Cardiac muscle cell (in vitro differentiated cells and primary cell): ENCODE measurements at places on chromosomes 7 and 10. TPM values are rescaled to one million over a fixed set of nuclear protein-coding genes. Genes with fewer than 3 reads are reported as not detected.

GRCh38 chr7:147829016-147829415 lies 761.5 kb upstream of the C7orf33 start:
- no peak for DNase-seq
- H3K27me3 ChIP-seq = no peaks in the 10 kb centered on the region
- H3K27ac ChIP-seq = no peak overlapping the region
- H3K36me3 ChIP-seq = no peaks in the 10 kb centered on the region

DNA sequence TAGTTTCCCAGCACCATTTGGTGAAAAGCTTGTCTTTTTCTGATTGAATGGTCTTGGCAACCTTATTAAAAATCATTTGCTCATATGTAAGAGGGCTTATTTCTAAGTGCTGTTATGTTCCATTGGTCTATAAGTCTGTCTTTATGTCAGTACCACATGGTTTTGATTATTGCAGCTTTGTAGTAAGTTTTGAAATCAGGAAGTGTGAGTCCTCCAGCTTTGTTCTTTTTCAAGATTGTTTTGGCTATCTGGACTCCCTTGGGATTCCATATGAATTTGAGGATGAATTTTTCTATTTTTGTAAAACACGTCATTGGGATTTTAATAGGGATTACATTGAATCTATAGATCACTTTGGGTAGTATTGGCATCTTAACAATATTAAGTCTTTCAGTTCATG lies 5.4 kb downstream of the KIF11 start:
- no peak for DNase-seq
- no peak overlapping the region for H3K27ac ChIP-seq
- H3K4me1 ChIP-seq = peaks cover 9% of the 10 kb centered on the region
- no peaks in the 10 kb centered on the region for H3K27me3 ChIP-seq
- H3K36me3 ChIP-seq = no peaks in the 10 kb centered on the region
- no peak overlapping the region for H3K4me3 ChIP-seq

DNA sequence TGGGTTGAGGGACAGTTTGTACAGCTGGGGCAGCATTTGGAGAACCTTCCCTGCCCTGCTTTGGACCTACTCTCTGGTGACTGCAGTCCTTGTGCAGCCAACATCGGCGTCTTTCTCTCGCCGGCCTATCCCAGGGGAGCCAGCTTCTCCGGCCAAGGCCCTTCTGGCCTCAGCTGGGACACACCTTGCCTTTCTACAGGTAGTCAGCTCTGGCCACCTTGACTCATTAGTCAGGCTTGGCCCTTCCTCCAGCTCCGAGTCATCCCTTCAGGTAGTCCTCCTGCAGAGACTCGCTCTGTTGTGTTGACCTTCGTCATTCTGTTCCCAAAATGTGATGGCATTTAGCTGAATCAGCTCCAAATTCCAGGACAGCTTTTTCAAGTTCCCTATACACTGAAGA lies 145.0 kb upstream of the CHST15 start:
- H3K36me3 ChIP-seq = no peaks in the 10 kb centered on the region
- H3K4me1 ChIP-seq = no peaks in the 10 kb centered on the region
- DNase-seq = no peak
- H3K27me3 ChIP-seq = no peaks in the 10 kb centered on the region
- H3K27ac ChIP-seq = no peak overlapping the region

Gene ELOVL3
- 0.18 TPM in 1 of 2 replicates, not detected in the other for total RNA-seq

DNA sequence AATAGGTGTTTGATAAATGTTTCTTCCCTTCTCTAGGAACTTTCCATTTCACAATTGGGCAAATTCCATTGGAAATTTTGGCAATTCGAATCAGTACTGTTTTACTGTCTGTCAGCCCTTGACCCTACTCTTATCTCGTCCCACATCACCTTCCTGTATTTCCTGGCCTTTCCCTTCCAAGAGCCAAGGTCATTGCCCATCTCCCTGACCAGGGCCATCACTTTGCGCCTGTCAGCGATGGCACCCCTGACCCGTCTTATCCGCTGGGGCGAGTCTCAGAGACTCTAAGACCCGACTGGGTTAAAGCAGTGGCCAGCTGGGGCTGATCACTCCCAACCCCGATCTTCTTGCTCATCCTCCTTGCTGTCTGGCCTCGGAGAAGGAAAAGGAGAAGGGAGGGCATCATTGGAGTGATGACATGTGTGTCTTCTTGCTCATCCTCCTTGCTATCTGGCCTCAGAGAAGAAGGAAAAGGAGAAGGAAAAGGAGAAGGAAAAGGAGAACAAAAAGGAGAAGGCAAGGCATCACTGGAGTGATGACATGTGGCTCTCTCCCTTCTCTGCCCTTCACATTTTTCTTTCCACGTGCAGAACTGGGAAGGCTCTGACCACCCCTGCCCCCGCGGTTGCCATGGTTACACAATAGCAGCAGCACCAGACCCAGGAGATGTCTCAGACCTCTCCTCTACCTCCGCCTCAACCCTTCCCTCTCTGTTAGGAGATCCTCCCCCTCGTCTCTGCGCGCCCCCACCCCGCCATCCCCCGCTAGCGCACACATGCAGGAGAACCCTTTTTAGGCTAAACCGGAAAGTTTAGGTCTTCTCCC lies 2.0 kb downstream of the SEMA3D start:
- peaks cover 54% of the 10 kb centered on the region for H3K27me3 ChIP-seq
- H3K4me3 ChIP-seq = peak overlapping the region; percentile 66
- peak; percentile 26 for DNase-seq
- no peaks in the 10 kb centered on the region for H3K36me3 ChIP-seq
- H3K4me1 ChIP-seq = peaks cover 3% of the 10 kb centered on the region
- H3K27ac ChIP-seq = no peak overlapping the region

Gene ZNF239
- total RNA-seq = 2.5 and 6.1 TPM in 2 replicates

Gene TSPAN12
- 3.7 and 6.7 TPM in 2 replicates for total RNA-seq

DNA sequence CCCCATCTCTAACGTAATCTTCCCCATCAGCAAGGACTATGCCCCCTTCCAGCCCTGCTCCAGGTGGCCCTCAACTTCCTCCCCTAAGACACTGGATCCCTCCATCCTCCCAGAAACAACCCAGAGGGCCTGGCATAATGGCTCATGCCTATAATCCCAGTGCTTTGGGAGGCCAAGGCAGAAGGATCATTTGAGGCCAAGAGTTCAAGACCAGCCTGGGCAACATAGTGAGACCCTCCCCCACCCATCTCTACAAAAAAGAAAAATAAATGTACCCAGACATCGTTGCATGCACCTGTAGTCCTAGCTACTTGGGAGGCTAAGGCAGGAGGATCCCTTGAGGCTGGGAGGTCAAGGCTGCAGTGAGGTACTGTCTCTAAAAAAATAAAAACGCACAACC lies 42.6 kb downstream of the TMEM130 start:
- H3K4me3 ChIP-seq = no peak overlapping the region
- H3K27ac ChIP-seq = no peak overlapping the region
- no peaks in the 10 kb centered on the region for H3K4me1 ChIP-seq
- H3K36me3 ChIP-seq = no peaks in the 10 kb centered on the region

DNA sequence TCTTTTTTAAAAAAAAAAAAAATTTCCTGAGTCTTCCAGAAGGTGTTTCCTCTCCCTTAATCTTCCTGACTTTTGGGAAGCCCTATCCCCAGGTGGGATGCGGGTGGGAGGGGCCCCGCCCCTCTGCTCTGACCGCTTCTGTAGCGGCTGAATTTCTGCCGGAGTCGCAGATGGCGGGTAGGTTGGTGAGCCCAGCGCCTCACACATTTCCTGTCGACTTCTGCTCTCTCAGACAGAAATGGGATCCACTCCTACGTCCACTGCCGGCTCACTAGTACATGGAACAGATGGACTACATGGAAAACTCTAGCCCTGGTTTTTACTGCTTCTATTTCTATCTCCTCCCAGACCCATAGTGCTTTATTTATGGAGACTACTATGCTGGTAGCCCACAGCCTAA lies 90.9 kb downstream of the NEUROD6 start:
- peak; percentile 5 for DNase-seq
- H3K4me3 ChIP-seq = no peak overlapping the region
- H3K27ac ChIP-seq = no peak overlapping the region
- H3K27me3 ChIP-seq = peaks cover 3% of the 10 kb centered on the region

Gene PLPP4
- total RNA-seq = 0.42 and 0.74 TPM in 2 replicates

- H3K27me3 ChIP-seq = no peaks in the 10 kb centered on the region
- no peak for DNase-seq
- H3K4me1 ChIP-seq = no peaks in the 10 kb centered on the region
- H3K27ac ChIP-seq = no peak overlapping the region
These were observed 83.2 kb upstream of the BAIAP2L1 start for GRCh38 chr7:98483964-98484545.

GRCh38 chr10:114645706-114646105 lies 12.4 kb downstream of the ABLIM1 start:
- no peak for DNase-seq
- no peak overlapping the region for H3K4me3 ChIP-seq
- H3K27ac ChIP-seq = no peak overlapping the region

- no peaks in the 10 kb centered on the region for H3K36me3 ChIP-seq
- no peaks in the 10 kb centered on the region for H3K4me1 ChIP-seq
- DNase-seq = no peak
- H3K27me3 ChIP-seq = peaks cover 6% of the 10 kb centered on the region
- H3K27ac ChIP-seq = no peak overlapping the region
These were observed 218.9 kb upstream of the PHYHIPL start for GRCh38 chr10:58957517-58957916.

GRCh38 chr7:2948749-2949148 lies 94.9 kb downstream of the CARD11 start:
- DNase-seq = no peak
- H3K27ac ChIP-seq = no peak overlapping the region
- no peak overlapping the region for H3K4me3 ChIP-seq
- no peaks in the 10 kb centered on the region for H3K36me3 ChIP-seq

Gene PRF1
- 0.07 TPM in 1 of 2 replicates, not detected in the other for total RNA-seq

Gene CPVL
- total RNA-seq = 30.6 and 49.5 TPM in 2 replicates

GRCh38 chr7:121153995-121154394 lies 165.5 kb downstream of the CPED1 start:
- no peaks in the 10 kb centered on the region for H3K36me3 ChIP-seq
- no peak overlapping the region for H3K27ac ChIP-seq
- no peaks in the 10 kb centered on the region for H3K4me1 ChIP-seq
- no peak for DNase-seq
- H3K27me3 ChIP-seq = no peaks in the 10 kb centered on the region

GRCh38 chr7:128933180-128933891 lies 4.4 kb upstream of the IRF5 start:
- no peaks in the 10 kb centered on the region for H3K36me3 ChIP-seq
- DNase-seq = peak; percentile 21
- no peak overlapping the region for H3K4me3 ChIP-seq
- H3K4me1 ChIP-seq = no peaks in the 10 kb centered on the region

DNA sequence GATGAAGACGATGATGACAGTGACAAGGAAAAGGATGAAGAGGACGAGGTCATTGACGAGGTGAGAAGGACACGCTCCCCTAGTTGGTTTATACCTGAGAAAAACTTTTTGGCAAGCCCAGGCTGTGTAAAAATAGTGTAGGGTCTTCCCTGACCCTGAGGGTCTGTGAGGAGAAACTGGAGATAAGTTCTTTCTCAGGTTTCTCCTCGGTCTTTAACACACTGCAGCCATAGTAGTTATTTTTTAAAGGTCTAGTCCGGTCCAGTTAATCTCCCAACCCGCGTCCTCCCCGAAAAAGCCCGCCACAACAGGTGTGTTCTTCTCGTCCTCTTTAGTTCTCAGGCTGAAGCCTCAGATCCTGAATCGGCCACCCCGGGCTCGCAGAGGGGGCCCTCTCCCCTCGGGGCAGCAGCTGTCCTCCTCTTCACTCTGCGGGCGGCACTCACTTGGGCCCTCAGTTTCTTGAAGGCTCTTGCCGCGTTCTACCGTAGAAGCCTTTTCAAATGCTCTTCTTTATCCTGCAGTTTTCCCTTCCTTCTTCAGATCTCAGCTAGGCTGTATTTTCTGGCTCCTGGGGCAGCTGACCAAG lies 411 bp downstream of the BCCIP start:
- peak overlapping the region; percentile 87 for H3K4me3 ChIP-seq
- peaks cover 6% of the 10 kb centered on the region for H3K36me3 ChIP-seq
- H3K4me1 ChIP-seq = peaks cover 5% of the 10 kb centered on the region
- DNase-seq = peak; percentile 15
- H3K27ac ChIP-seq = peak overlapping the region; percentile 98

GRCh38 chr7:120108376-120108775 lies 164.6 kb upstream of the KCND2 start:
- no peak overlapping the region for H3K27ac ChIP-seq
- no peak for DNase-seq
- no peaks in the 10 kb centered on the region for H3K36me3 ChIP-seq
- no peak overlapping the region for H3K4me3 ChIP-seq

GRCh38 chr10:10902951-10903350 lies 114.7 kb upstream of the CELF2 start:
- DNase-seq = no peak
- H3K4me3 ChIP-seq = no peak overlapping the region
- no peaks in the 10 kb centered on the region for H3K27me3 ChIP-seq
- no peaks in the 10 kb centered on the region for H3K4me1 ChIP-seq
- no peak overlapping the region for H3K27ac ChIP-seq
- no peaks in the 10 kb centered on the region for H3K36me3 ChIP-seq

DNA sequence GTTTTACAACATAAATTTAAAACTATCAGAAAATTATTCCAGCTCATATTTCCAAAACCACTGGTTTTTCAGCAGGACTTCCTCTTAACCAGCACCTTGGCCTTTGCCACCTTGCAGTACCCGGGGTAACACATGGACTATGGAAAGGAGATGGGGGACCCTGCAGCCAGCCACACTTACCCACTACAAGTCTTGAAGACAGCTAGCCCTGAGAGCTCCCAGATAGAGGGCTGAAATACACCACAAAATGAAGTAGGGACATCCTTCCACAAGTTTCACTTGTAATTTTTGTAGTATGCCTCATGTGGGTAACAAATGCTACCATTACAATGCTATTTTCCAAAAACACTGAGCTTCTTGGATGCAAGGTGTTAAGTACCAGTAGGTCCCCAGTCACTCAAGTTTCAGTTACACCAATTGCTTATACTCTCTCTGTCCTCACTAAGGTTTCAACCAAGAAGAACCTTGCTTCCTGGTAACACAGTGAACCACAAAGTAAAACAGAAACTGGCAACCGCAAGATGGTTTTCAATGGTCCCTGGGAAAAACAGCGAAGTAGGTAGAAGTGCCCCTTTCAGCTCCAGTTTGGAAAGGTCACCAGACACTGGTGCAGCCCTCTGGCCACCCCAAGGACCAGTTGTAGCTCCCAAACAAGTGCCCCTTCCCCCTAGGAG lies 110.9 kb downstream of the SGMS1 start:
- no peaks in the 10 kb centered on the region for H3K36me3 ChIP-seq
- no peak for DNase-seq
- H3K4me1 ChIP-seq = no peaks in the 10 kb centered on the region
